ENCODE measurements at places on chromosomes 12 and 14.

GRCh38 chr14:93994919-93995682 lies 2.0 kb upstream of the CCDC197 start:
- DNase-seq, result no peak

DNA sequence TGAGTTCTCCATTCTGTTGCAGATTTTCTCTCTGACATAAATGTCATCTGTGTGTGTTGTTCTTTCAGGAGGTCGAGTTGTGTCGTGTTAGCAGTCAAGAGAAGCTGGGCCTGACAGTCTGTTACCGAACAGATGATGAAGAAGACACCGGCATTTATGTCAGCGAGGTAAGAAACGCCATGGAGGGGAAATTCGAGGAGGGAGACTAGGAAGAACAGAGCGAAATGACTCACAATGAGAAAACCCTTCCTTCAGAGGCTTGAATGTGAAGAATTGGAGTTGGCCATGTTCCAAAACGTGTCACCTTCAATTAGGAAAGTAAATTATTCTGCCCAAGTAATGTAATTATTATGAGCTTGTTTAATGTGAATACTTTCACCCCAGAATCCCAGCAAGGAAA lies 364.5 kb downstream of the PDZRN4 start:
- no peak for DNase-seq

- DNase-seq, result peak; percentile 89
Measured at GRCh38 chr12:116677202-116677661, 60.6 kb downstream of the SPRING1 start.

DNA sequence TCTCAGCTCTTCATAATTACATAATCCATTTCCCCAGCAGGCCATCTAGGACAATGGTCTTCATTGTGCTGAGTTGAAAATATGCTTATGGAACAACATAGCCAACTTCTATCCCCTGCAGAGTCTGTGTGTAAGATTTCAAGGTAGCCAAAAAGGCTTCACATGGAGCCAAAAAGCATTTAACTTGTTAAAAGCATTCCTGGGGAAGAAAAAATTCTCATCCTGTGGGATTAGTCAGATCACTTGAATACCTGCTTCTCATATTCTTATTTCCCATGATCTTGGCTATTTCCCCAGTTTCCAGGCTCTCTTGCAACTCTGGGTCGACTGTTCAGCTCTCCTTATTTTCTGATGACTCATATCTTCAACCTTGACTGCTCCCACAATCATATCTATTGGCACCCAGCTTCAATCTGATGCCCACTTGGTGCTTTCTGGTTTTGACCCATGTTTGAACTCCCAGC lies 178.9 kb downstream of the KLHL28 start:
- DNase-seq, result no peak

- DNase-seq, result no peak
Measured at GRCh38 chr12:25186038-25186787, 8.7 kb downstream of the DNAI7 start.

- DNase-seq, result no peak
Measured at GRCh38 chr12:90456248-90456647, 498.7 kb downstream of the CCER1 start.

GRCh38 chr14:30177781-30178180 lies 250.1 kb upstream of the PRKD1 start:
- DNase-seq, result no peak

GRCh38 chr12:25241167-25242020 lies 9.3 kb downstream of the KRAS start:
- DNase-seq, result peak; percentile 44

- no peak for DNase-seq
Measured at GRCh38 chr12:109631302-109631701, 57.7 kb downstream of the MVK start.

DNA sequence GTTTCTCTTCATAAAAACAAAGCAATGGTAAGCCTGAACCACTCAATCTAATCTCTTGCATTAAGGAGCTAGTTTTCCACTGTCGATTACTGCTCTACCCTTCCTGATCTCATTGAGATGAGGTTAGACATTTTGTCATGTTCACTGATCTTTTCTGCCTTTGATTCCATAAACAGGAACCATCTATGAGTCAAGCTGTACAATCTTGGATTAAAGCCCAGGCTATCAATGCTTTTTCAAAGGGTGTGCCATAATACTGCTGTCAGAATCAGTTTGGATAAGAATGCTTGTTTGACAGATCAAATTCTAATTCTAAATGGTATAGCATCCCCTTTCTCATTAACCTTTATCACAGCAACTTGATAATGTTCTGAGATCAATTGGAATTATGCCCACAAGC lies 16.1 kb downstream of the GRIP1 start:
- DNase-seq, result peak; percentile 18

DNA sequence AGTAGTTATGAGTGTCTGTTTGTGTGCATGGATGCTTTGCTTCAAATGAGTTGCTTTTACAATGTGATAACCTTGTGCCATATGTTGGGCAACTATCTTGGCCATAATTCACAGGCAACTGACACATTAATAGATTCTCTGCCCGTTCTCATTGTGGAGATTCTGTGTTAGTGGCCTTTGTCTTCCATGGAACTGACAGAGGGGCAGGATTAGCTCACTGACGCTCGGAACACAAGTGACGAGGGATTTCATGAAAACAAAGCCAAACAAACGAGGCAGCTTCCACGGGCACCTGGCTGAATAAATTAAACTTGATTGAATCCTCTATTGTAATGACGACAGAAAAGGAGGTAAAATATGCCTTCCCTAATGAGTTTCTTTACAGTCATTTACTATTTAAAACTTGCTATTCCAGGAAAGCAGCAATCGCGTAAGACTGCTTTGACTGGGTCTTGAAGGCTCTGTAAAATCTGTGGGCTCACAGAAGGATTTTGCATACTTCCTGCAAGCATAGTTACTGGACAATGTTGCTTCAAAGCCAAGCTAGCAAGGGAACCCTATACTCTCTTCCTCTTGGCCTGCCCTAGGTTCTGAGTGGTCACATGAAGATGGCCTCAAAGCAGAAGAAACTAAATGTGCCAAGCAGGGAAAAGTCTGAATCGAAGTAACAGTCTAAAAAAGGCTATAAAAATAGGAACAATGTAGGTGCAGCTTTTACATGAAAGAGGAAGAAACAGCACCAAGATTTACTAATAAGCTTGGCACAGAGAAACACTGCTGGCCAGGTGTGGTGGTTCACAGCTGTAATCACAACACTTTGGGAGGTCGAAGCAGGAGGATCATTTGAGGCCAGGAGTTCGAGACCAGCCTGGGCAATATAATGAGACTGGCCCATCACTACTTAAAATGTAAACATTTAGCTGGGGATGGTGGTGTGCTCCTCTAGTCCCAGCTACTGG lies 28.1 kb upstream of the SINHCAF start:
- no peak for DNase-seq

- DNase-seq, result no peak
Measured at GRCh38 chr12:15728118-15728598, 61.0 kb downstream of the EPS8 start.

DNA sequence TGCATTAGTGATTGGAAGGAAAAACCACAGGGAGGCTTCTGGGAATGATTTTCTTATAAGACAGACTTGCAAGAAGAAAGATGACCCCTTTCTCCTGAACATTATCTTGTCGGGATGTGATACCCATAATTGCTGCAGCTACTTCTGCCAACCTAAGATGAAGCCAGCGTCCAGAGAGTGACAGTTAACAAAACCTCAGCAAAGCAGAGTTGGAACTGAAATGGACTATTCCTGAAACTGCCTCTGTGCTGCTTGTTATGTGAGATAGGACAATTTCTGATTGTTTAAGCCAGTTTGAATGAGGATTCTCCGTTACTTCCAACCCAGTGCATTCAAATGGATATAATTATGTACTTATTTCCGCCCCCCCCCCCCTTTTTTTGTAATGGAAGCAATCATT lies 204.5 kb downstream of the ERC1 start:
- DNase-seq, result no peak

DNA sequence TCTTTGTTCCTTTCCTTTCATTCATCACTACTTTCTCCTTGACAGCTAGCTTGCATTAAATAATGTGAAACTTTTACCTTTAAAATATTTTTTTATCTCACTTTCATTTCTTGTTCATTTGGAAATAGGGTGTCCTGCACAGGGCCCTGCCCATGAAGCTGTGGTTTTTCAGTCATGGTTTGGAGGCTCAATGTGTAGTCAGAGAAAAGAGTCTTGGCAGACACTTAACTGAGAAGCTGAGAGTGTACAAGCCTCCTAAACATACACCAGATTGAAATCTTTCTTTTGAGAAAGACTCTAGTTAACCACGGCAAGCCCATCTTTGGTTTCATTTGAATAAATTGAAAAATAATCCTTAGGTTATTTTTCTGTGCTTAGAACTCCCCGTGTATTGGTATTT lies 74.2 kb downstream of the KICS2 start:
- DNase-seq, result no peak

DNA sequence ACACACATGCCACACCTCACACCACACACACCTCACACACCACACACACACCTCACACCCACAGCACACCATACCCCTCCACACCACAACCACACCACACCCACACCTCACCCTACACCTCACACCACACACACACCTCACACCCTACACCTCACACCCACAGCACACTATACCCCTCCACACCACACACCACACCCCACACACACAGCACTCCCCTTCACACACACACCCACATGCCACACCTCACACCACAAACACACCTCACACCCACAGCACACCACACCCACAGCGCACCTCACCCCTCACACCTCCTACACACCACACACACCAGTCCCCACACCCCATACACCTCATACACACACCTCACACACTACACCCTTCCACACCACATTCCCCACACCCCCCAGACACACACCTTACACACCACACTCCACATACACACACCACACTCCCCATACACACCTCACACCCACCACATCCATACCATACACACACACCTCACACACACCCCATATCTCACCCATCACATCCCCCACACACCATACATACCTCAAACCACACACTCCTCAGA lies 80.0 kb downstream of the ACTN1 start:
- no peak for DNase-seq

DNA sequence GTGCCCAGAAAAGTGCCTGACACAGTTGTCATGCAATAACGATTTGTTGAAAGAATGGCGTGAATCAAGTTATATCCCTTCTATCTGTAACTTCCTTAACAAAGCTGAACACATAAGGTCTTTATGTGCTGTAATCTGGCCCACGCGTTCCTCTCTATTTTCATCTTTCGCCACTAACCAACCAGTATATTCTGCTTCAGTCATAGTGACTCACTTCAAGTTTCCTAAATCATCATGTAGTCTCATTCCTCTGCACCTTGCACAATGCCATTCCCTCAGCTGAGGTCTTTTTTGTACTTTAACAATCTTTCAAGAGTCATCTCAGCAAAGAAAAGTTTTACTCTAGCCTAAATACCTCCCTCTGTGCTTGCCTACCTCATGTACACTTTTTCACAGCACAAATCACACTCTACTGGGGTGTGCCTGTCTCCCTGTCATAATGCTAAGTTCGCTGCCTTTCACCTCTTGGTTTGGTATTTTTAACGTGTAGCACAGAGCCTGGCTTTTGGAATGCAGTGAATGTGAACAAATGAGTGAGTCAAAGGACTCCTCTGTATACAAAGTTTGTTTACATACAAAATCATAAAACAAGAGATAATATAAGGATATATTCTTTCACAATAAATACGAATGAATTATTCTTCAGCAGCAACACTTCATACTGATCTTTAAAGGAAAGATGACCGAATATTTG lies 2.9 kb upstream of the CMAS start:
- no peak for DNase-seq

GRCh38 chr12:80553316-80553715 lies 109.3 kb downstream of the PTPRQ start:
- DNase-seq, result no peak

DNA sequence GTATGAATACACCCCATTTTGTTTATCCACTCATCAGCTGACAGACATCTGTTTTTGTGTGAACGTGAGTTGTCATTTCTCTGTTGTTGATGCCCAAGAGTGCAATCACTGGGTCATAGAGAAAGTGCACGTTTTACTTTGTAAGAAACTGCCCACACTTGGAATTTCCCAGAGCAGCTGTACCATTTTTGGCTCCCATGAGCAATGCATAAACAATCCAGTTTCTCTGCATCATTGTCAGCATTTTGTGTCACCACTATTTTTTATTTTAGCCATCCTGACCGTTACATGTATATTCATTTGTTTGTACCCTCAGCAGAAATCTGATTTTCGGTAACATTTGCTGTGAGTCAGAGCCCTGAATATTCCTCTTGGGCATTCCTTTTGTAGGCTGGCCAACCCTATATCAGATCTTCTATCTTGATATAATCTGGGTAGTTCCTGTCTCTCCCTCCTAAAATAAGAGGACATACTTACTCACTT lies 62.7 kb downstream of the RBM19 start:
- no peak for DNase-seq

DNA sequence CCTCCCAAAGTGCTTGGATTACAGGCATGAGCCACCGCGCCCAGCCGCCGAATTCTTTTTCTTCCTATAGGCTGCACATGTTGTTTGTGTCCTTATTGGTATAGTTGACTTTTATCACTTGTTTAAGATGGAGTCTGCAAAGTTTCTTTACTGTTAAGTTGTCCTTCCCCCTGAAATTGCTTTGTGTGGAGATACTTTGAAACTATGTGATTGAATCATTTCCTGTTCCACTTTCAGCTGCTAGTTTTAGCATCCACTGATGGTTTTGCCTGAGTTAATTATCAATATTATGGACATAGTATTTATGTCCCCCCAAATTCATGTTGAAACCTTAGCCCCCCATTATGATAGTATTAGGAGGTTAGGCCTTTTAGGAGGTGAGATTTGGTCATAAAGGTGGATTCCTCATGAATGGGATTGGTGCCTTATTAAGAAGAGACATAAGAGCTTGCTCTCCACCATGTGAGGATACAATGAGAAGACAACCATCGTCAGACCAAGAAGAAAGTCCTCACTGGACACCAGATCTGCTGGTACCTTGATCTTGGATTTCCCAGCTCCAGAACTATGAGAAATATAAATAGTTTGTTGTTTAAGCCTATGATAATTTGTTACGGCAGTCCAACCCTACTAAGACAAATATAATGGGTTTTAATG lies 34.9 kb downstream of the PPHLN1 start:
- no peak for DNase-seq

DNA sequence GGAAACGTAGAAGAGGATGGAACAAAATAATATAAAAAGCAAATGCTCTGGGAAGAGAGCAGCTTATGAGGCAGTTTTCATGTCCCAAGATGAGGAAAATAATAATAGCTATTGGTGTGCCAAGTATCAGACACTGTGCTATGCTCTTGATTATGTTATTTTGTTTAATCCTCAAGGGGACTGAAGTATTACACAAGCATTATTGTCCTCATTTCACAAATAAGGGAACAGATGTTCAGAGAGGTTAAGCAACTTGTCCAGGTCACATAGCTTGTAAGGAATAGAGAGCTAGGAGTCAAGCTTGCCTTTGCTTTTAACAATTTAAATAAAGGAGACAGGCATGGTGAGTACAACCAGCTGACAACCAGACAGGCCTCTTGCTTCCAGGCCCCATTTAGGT lies 26.9 kb upstream of the LTBP2 start:
- no peak for DNase-seq

Data from Kasumi-1 (cell line).